ENCODE measurements at places on chromosomes 5 and 9.

- no peak for DNase-seq
Observed at GRCh38 chr5:20340126-20340525, 352.1 kb upstream of the CDH18 start.

GRCh38 chr5:97628807-97629206 is 445.8 kb upstream of the RIOK2 start:
- no peak for DNase-seq

- DNase-seq = no peak
Observed at GRCh38 chr5:80147119-80147815, 108.6 kb downstream of the SERINC5 start.

- DNase-seq = no peak
Observed at GRCh38 chr5:117207088-117207668, 632.6 kb upstream of the SEMA6A start.

DNA sequence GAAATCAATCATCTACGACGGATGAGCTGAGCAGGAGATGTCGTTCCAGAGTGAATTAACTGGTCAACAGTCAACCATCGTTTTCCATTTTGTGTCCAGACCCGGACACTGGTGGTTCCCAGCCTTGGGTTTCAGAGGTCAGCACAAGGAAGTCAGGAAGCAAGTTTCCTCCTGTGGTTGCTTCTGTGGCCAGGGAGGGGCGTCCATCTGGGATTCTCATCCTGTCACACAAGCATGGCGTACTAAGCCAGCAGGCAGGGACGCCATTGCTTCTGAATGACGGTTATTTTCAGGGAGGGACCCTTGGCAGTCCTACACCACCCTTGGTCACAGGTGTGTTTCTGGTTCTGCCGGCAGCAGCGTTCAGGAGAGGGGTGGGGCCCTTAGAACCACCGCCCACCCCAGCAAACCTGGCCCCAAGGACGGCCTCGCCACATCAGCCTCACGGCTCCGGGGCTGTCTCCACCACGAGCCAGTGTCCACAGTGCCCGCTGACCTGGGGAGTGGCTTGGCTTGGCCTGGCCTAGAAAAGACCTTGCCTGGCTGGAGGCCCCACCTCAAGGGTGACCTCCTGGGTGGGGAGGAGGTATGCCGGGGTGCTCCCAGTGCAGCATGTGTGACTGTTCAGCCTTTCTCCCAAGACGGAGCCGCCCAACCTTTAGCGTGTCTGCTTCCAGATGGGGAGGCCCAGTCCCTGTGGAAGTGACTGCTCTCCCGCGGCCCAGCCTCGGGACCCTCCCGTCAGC is 25.2 kb downstream of the NDUFS6 start:
- no peak for DNase-seq

- DNase-seq = no peak
Observed at GRCh38 chr5:67267512-67268216, 71.1 kb upstream of the CD180 start.

DNA sequence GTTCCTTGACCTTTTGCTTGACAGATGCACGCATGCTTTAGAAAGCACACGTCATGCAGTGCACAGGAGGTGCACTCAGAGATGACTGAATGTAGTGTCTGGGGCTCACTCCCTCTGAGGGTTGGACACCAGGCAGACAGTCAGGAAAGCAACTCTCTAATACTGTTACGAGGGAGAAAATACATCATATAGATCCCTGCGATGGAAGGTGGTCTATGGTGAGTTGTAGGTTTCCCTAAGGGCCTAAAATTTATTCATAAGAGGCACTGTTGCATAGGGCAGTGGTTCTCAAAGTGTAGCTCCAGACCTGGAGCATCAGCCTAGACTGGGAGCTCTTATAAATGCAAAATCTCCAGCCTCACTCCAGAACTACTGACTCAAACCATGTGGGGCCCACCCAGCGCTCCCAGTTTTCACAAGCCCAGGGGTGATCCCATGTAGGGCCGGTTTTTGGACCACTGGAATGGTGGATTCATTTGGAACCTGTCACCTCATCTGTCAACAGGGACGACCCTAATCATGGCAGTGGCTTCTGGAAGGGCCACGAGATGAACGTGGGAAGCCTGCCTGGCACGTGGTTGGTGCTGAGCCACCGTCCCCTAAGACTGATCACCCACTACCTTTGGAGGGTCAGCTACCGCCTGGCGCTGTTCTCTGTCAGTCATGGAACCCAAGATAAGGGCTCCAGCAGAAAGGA is 16.8 kb upstream of the PHF19 start:
- DNase-seq = no peak

- no peak for DNase-seq
Observed at GRCh38 chr5:16573401-16573800, 43.4 kb downstream of the RETREG1 start.

- DNase-seq = no peak
Observed at GRCh38 chr9:101479338-101480030, 43.9 kb upstream of the ALDOB start.

DNA sequence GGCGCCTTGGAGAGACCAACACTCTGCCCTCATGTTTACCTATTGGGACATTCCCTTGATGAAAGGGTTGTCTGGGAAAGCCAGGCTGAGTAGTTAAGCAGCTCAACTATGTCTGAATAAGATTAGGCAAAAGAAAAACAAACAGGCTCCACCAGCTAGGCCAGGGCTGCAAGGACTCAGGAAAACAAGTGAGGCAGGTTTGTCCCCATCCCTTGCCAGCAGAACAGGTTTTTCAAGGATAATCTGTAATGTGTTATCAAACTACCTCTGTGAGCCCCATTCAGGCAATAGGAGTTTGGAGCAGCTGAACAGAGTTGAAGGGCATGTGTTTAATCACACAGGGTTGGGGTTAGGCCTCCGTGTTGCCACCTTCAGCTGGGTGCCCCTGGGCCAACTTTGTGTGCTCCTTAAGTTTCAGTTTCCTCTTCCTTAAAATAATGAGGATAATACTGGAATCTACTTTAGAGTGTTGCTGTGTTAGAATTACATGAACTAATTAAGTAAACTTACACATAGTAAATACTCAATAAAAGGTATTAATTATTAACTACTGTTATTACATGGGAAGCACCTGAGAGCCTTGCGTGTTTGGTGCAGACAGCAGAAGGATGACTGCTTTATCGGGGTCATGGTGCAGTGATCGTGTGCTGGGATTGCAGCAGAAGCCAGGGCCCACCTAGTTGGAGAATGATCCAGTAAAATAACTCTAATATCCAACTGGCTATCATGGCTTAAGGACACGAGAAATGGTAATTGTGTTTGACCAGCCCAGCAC is 72.1 kb upstream of the ATP10B start:
- no peak for DNase-seq

GRCh38 chr9:38337706-38338264 is 54.7 kb upstream of the ALDH1B1 start:
- DNase-seq = no peak

- no peak for DNase-seq
Observed at GRCh38 chr5:169272731-169273427, 28.1 kb downstream of the SLIT3 start.

DNA sequence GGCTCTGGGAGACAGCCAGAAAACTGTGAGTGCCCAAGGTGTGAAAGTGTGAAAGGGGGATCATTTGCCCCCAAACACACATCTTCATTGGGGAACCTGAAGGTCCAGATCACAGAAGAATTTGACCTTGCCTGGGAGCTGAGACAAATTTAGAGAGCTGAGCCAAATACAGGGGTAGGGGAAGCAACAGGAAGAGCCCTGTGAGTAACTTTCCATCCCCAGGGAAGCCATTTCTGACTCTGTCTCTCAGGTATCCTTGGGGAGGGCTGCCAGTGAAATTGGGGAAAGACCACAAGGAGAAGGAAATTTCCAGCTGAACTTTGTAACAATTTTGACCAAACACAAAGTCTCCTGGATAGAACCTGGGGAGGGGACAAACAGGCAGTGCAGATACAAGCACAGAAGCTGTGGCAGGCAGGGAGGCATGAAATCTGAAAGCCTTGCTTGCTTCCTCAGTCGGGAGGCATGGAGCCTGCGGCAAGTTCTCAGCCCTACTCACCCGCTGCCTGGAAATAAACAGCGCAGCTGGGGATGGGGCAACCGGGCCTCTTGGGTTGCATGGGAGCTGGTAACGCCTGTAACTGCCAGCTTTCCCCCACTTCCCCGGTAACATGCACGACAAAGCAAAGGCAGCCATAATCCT is 31.5 kb upstream of the ZCCHC9 start:
- DNase-seq = no peak

DNA sequence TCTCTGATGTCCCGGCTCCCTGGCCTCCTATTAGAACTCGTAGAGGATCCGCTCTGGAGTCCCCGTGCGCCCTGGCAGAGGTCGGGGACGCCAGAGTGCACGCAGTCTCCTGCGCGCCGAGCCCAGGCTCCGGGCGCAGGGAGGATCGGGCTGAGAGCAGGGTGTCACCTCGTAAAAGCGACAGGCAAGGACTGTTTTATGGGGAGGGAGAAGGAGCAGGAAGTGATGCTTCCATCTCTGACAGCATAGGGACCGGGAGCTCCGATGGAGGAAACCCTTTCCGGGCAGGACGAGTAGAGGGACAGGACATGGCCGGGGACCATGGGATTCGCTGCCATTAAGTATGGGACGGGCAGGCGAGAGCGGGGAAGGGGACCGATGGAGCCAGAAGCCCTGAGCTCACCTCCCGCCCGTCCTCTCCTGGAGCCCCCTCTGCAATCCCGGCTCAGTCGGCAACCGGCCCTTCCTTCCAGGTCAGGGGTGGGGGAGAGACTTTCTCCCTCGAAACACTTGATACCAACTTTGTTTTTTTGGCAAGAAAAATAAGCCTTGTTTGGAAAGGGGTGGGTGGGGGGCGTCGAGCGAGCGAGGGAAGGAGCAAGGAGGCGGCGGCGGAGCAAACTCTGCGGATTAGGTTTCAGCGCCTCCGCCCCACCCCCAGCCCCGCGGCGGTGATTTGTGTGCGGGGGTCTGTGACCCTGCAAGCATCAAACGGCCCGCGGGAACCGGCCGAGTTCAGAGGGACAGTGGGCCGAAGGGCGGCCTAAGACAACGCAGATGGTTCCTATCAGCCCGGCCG is 12.6 kb downstream of the LMX1B start:
- no peak for DNase-seq

- DNase-seq = no peak
Observed at GRCh38 chr5:142193114-142193428, 84.5 kb downstream of the NDFIP1 start.

GRCh38 chr5:131756942-131757341 is 39.9 kb downstream of the FNIP1 start:
- DNase-seq = no peak

- DNase-seq = no peak
Observed at GRCh38 chr5:123448017-123448617, 24.9 kb upstream of the CEP120 start.

DNA sequence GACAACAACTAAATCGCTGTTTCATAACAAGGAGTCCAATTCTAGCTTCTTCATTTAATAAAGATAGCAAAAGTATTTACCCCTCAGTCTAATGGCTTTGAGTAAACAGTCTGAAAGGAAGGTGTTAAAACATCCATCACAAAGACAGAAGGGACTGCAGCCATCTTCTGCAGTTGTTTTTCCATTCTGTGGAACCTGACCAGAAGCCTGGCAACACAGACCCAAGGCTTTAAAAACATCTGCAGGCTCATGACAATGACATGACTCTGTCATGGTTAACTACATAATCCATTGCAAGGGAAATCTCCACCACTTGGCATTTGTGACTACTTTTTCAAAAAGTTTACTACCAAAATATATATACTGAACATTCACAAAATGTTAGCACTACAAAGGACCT is 51.9 kb downstream of the ELL2 start:
- no peak for DNase-seq

- DNase-seq = no peak
Observed at GRCh38 chr5:179201986-179202385, 141.8 kb downstream of the ZNF354C start.

DNA sequence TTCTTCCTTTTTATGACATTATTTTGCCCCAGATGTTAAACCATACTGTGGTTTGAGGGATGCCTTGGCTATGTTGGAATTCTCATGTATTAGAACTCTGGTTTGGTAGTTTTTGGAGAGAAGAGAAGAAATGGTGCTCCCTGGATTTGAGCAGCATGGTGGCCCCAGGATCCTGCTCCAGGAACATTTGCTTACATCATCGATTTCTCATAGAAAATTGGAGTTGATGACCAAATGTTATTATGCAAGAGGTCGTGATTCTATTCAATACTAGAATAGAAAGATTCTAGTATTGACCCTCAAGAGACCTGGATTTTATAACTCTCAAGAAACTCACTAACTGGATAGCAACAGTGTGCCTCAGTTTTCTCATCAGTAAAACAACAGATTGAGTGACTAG is 77.5 kb upstream of the GNAQ start:
- DNase-seq = no peak

GRCh38 chr9:35519692-35520363 is 29.9 kb downstream of the RUSC2 start:
- no peak for DNase-seq

DNA sequence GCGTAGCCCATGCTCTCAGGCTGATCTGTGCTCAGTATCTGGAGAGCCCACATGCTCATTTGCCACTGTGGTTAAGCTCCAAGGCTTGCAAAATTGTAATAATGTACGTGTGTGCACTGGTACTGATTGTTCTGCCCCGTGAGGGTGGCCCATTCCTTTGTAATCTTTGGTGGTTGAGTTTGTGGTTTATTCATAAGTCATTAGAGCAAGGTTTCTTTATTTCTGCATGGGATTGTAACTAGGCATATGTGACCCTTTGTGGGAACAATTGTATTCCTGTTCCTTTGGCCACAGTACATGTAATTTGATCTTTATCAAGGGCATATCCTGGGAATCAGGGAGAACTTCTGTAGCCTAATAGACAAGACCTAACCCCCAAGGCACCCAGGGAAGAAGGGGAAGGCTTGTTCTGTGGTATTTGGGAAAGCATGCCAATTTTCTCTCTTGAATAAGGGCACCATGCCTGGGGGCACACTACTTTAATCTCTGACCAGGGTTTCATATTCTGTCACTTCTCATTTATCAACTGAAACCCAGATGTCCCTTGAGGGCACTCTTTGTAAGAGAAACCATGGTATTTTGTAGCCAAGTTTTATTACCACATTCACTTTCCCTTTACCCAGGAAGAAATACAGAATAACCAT is 74.6 kb downstream of the NPR3 start:
- DNase-seq = peak; percentile 47

DNA sequence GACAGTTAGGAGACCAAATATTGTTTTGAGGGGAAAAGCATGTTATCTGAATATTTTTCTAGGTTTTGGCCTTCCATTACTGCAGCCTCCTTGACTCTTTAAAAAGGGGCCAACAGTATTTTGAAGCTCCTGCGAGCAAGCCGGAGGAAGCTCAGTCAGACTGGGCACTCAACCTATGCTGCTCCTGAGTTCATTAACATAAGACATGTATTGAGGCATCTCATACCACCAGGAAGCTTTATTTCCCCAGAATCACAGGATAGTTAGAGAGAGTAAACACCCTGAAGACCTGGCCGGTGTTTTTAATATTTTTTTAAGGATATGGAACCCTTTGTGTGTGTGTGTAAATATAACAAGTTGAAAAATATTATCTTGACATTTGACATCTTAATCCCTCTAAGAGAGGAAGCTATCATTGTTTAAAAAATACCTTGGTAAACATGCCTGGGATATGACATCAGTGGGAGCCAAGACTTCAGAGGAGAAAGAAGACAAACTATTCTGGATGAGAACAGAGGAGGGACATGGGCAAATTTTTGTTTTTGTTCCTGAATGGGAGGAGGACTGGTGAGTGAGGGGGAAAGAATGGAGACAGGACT is 139.3 kb upstream of the SLIT3 start:
- no peak for DNase-seq
